ENCODE measurements at places on chromosomes 1 and 21. TPM values are rescaled to one million over a fixed set of nuclear protein-coding genes. Genes with fewer than 3 reads are reported as not detected.

DNA sequence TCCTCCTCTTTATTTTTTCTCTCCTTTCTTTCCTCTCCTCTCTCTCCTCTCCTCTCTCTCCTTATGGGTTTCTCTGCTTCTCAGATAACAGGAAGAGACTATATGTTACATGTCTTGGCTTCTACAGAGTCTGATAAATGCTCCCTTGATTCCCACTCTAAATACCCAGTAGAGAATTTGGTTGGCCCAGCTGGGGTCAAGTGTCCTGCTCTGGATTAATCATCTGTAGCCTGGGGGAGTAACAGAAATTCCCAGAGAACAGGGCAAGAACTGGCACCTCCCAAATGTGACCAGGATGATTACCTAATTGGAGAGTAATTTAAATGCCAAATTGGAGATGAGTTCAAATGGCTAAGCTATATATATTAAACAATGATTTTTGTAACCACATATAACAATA lies 146.1 kb upstream of the LMO4 start:
- H3K27ac ChIP-seq, result no peak overlapping the region
- H3K27me3 ChIP-seq, result no peaks in the 10 kb centered on the region
- no peaks in the 10 kb centered on the region for H3K4me1 ChIP-seq
- no peaks in the 10 kb centered on the region for H3K36me3 ChIP-seq
- no peak for DNase-seq

DNA sequence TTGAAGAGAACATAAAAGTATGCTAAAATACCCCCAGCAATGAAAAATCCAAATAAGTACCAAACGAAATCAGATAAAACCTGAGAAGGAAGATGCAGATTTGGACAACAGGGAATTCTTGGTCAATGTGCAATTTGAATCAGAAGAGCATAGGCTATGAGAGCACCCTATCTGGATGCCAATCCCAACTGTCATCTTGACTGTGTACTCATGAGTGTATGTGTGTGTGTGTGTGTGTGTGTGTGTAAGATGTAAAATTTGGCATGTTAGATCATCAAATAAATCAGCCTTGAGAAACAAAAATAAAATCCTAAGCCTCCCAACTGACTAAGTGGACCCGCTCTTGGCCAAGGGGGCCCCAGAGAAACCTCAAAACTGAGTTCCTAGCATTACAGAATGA lies 18.0 kb upstream of the SPRR2G start:
- no peaks in the 10 kb centered on the region for H3K4me1 ChIP-seq
- no peak for DNase-seq
- no peak overlapping the region for H3K27ac ChIP-seq
- H3K36me3 ChIP-seq, result no peaks in the 10 kb centered on the region
- H3K27me3 ChIP-seq, result no peaks in the 10 kb centered on the region
- H3K4me3 ChIP-seq, result no peak overlapping the region

GRCh38 chr1:1598051-1598719 lies 1.8 kb downstream of the FNDC10 start:
- no peak overlapping the region for H3K27ac ChIP-seq
- peaks cover 67% of the 10 kb centered on the region for H3K27me3 ChIP-seq
- H3K4me1 ChIP-seq, result peaks cover 3% of the 10 kb centered on the region
- no peaks in the 10 kb centered on the region for H3K36me3 ChIP-seq
- no peak for DNase-seq

DNA sequence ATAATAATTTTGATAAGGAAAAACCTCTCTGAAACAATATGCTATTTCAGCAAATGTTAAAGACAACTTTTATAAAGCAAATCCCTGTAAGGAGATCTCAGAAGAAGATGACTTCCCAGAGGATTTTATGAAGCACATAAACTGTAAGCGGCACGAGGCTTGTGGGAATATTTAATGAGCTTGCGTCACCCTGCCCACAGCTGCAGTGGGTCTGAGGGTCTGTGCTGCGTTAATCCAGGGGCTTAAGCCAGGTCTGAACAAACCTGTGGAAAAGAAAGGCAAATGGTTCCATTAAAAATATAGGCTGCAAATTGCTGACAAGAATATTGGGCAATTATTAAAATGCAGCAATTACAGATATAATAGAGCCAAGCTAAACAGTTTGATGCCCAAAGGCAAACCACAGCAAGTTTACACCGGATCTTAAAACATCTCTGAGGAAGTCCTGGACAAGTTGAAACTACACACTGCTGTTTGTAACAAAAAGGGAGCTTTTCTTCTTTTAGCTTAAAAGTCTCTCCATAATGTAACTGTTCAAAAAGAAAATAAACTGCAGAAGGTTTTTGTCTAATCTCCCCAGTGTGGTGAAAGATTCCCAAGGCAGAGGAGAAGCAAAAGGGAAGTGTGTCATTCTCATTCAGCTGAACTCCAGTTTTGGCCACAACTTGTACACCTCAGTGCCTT lies 21.8 kb downstream of the TGFBR3 start:
- no peak for DNase-seq
- H3K4me3 ChIP-seq, result no peak overlapping the region
- H3K27ac ChIP-seq, result peak overlapping the region; percentile 12
- H3K27me3 ChIP-seq, result no peaks in the 10 kb centered on the region
- no peaks in the 10 kb centered on the region for H3K4me1 ChIP-seq

- H3K4me3 ChIP-seq, result no peak overlapping the region
- no peak overlapping the region for H3K27ac ChIP-seq
- peaks cover 6% of the 10 kb centered on the region for H3K4me1 ChIP-seq
- no peaks in the 10 kb centered on the region for H3K36me3 ChIP-seq
These were observed 32.6 kb downstream of the UTP25 start for GRCh38 chr1:209860293-209860881.

- H3K4me1 ChIP-seq, result no peaks in the 10 kb centered on the region
- no peak overlapping the region for H3K4me3 ChIP-seq
- H3K27ac ChIP-seq, result no peak overlapping the region
- no peak for DNase-seq
These were observed 66.5 kb upstream of the LYST start for GRCh38 chr1:235933017-235933765.

GRCh38 chr1:82177192-82177591 lies 376.5 kb downstream of the ADGRL2 start:
- no peaks in the 10 kb centered on the region for H3K36me3 ChIP-seq
- no peak overlapping the region for H3K4me3 ChIP-seq
- DNase-seq, result peak; percentile 10
- H3K4me1 ChIP-seq, result no peaks in the 10 kb centered on the region

GRCh38 chr1:3762151-3762872 lies 10.1 kb downstream of the CCDC27 start:
- no peak overlapping the region for H3K27ac ChIP-seq
- no peak overlapping the region for H3K4me3 ChIP-seq
- DNase-seq, result no peak
- H3K36me3 ChIP-seq, result no peaks in the 10 kb centered on the region

GRCh38 chr1:172071746-172072145 lies 230.4 kb downstream of the DNM3 start:
- no peaks in the 10 kb centered on the region for H3K27me3 ChIP-seq
- peak overlapping the region; percentile 3 for H3K27ac ChIP-seq
- no peak for DNase-seq
- no peaks in the 10 kb centered on the region for H3K36me3 ChIP-seq
- H3K4me1 ChIP-seq, result no peaks in the 10 kb centered on the region
- H3K4me3 ChIP-seq, result no peak overlapping the region

DNA sequence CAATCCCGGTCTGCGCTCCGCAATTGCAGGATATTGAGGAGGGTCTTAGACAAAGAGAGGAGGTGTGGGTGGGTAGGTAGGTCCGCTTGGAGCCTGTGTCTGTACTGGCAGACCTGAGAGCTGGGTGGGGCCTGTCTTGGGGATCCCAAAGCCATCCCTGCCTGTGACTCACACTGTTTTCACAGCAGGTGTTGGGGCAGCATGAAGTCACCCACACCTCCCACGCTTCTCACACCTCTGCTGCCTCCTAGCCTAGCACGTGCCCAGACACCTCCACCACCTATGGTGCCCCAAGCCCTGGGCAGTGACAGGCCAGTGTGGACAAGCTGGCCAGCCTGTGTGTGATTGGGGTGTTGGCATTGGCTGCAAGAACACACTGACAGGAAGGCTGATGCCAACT lies 65.7 kb upstream of the ECE1 start:
- H3K27ac ChIP-seq, result no peak overlapping the region
- no peaks in the 10 kb centered on the region for H3K36me3 ChIP-seq
- H3K27me3 ChIP-seq, result no peaks in the 10 kb centered on the region
- no peak overlapping the region for H3K4me3 ChIP-seq
- DNase-seq, result no peak

- H3K4me3 ChIP-seq, result no peak overlapping the region
- no peak for DNase-seq
- H3K27ac ChIP-seq, result no peak overlapping the region
- H3K27me3 ChIP-seq, result no peaks in the 10 kb centered on the region
- H3K4me1 ChIP-seq, result peaks cover 20% of the 10 kb centered on the region
These were observed 7.7 kb upstream of the ECE1 start for GRCh38 chr1:21297975-21298374.

- H3K4me3 ChIP-seq, result no peak overlapping the region
- H3K27me3 ChIP-seq, result peaks cover 5% of the 10 kb centered on the region
- no peak overlapping the region for H3K27ac ChIP-seq
- H3K4me1 ChIP-seq, result no peaks in the 10 kb centered on the region
- no peak for DNase-seq
- no peaks in the 10 kb centered on the region for H3K36me3 ChIP-seq
These were observed 2.4 kb upstream of the ARHGAP29 start for GRCh38 chr1:94239796-94240195.

DNA sequence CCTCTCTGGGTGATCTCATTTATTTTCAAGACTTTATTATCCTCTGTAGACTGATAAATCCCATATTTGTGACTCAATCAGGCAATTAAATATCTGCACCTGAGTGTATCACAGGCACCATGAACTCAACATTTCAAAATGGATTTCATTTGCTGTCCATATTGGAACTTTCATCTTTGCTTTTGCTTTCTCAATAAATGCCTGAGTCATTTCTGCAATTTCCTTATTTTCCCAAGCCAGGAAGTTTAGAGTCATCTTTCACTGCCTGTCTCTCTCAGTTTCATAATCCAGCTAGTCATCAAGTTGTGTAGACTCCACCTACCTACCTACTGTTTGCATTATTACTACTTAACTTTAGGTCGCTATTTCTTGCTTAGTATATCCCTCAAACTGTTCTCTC lies 540.9 kb downstream of the LMO4 start:
- H3K4me1 ChIP-seq, result no peaks in the 10 kb centered on the region
- H3K36me3 ChIP-seq, result no peaks in the 10 kb centered on the region
- peak overlapping the region; percentile 47 for H3K27ac ChIP-seq
- H3K4me3 ChIP-seq, result no peak overlapping the region
- H3K27me3 ChIP-seq, result no peaks in the 10 kb centered on the region
- peak; percentile 22 for DNase-seq

DNA sequence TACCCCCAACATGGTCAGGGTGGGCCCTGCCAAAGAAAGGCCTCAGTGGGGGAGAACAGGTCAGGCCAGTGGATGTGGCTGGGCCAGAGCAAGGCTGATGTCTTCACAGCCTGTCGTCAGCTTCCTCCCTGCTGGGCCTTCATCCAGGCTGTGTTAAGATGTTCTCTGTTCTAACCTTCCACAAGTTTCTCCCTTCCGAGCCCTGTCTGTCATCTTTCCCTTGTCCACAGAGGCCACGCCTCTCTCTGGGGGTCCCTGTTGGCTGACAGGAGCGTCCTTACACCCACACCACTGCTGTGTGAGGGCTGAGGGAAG lies 36.2 kb downstream of the SIM2 start:
- no peak overlapping the region for H3K4me3 ChIP-seq
- no peak for DNase-seq
- no peaks in the 10 kb centered on the region for H3K4me1 ChIP-seq
- H3K27me3 ChIP-seq, result no peaks in the 10 kb centered on the region

DNA sequence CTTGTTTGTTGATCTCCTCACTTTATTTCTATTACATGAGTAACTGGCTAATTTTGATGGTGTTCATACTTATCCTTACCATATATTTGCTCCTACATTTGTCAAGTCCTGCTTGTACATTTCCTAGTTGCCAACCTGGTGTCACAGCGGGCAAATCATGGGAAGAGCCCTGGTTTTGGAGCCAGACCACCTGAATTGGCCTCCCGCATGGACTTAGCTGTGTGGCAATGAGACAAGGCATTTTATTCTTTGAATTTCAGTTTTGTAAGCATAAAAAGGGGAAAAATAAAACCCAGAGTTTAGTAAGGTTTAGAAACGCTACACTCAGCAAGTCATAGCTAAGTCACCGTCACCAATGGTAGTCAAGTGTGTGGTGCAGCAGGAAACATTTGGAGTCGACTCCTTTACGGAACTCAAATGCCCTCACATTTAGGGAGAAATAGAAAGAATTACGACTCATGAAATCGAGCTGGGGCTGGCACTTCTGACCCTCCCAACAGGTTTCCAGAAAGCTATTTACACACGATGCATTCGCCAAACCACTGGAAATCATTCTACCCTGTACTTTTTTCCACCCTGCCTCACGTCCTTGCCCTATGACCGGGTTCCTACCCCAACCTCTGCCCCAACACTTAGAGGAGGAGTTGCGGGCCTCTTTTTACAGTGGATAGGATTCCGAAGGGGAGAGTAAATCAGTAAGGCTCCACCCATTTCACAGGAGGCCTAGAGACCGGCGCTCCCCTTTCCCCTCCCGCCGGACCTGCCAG lies 492 bp upstream of the PGM1 start:
- DNase-seq, result no peak
- H3K4me1 ChIP-seq, result peaks cover 3% of the 10 kb centered on the region
- H3K4me3 ChIP-seq, result peak overlapping the region; percentile 79
- peak overlapping the region; percentile 95 for H3K27ac ChIP-seq
- H3K36me3 ChIP-seq, result no peaks in the 10 kb centered on the region

GRCh38 chr1:173925306-173926242 lies 8.4 kb upstream of the SERPINC1 start:
- DNase-seq, result peak; percentile 51
- peak overlapping the region; percentile 44 for H3K27ac ChIP-seq
- no peak overlapping the region for H3K4me3 ChIP-seq

GRCh38 chr1:15799004-15799867 lies 8.2 kb downstream of the UQCRHL start:
- H3K4me3 ChIP-seq, result no peak overlapping the region
- H3K36me3 ChIP-seq, result no peaks in the 10 kb centered on the region
- peaks cover 48% of the 10 kb centered on the region for H3K4me1 ChIP-seq
- peak; percentile 87 for DNase-seq

GRCh38 chr1:175889848-175890247 lies 146.5 kb upstream of the TNR start:
- no peaks in the 10 kb centered on the region for H3K27me3 ChIP-seq
- H3K4me1 ChIP-seq, result no peaks in the 10 kb centered on the region
- no peak overlapping the region for H3K27ac ChIP-seq
- no peaks in the 10 kb centered on the region for H3K36me3 ChIP-seq
- no peak for DNase-seq

DNA sequence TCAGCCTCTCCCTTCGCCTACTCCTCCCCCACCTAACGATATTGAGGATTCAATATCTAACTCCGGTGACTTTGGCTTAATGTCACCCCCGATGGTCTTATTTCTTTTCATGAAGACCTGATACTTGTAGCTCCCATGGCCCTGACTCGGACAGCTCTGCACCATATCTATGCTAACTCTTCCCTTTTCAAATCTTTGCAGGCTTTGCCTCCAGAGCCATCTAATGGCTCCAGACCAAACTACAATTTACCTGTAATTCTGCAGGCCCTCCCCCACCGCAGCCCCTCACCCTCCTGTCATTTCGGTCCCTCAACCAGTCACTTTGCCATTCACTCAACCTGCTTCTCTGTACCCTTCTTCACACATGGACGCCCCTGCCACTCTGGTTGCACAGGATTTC lies 7.9 kb upstream of the GSTM5 start:
- no peak for DNase-seq
- no peak overlapping the region for H3K4me3 ChIP-seq
- H3K27me3 ChIP-seq, result no peaks in the 10 kb centered on the region
- H3K36me3 ChIP-seq, result no peaks in the 10 kb centered on the region

- DNase-seq, result no peak
- H3K4me3 ChIP-seq, result no peak overlapping the region
- no peaks in the 10 kb centered on the region for H3K27me3 ChIP-seq
These were observed 232.6 kb upstream of the PLXNA2 start for GRCh38 chr1:208476846-208477170.

NEK2 gene
- 10.6 TPM for total RNA-seq

SERINC2 gene
- 70.2 TPM for total RNA-seq

FCRLB gene
- 0.23 TPM for total RNA-seq

CFAP45 gene
- 0.43 TPM for total RNA-seq

SRGAP2 gene
- total RNA-seq, result 22.4 TPM

AQP10 gene
- total RNA-seq, result 0.96 TPM

Measured in hepatocyte (in vitro differentiated cells).